ENCODE measurements at places on chromosomes 12 and 14.
A peak's percentile ranks its signal among the peaks of the same experiment; 100 is the strongest.

DNA sequence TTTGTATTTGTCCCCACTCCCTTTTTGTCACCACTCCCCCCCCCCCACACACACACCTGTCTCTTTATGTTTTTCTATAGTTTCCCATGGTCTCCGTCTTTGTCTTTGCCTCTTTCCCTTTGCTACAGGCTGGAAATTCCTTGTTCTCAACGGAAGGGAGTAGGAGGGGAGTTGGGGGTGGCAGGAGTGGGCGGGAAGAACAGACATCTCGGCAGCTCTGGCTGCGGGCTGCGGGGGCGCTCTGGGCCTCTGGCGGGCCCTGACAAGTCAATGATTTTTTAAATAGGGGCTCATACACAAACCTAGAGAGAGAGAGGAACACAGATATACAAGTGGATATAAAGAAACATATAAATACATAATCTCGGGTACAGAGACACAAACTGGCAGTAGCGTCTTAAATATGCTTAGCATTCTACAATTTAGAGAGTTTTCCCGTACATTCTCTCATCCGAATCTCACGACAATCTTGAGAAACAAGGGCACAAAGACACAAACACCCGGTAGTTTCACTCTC is 2.4 kb upstream of the NAB2 start:
- DNase-seq = no peak

- no peak for DNase-seq
These were observed 90.7 kb downstream of the APAF1 start for GRCh38 chr12:98735821-98736220.

DNA sequence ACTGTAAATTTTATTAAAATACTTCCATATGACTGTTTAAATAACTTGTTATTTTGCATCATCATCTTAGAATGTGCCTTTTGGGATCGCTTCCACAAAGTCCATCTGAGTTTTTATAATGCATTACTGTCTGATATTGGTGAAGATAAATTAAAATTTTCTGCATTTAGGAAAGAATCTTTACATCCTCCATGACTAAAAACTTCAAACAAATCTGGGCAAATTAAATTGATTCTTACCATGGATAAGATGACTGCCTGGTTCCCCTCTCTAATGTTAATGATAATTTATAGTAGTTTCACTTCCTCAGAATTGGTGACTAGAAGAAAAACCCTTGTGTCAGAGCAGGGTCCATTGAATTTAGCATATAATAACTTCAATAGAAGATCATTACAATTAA is 94.7 kb upstream of the SLC38A4 start:
- DNase-seq = no peak

- DNase-seq = no peak
These were observed 336.3 kb downstream of the TMEM121 start for GRCh38 chr14:105862581-105863239.

DNA sequence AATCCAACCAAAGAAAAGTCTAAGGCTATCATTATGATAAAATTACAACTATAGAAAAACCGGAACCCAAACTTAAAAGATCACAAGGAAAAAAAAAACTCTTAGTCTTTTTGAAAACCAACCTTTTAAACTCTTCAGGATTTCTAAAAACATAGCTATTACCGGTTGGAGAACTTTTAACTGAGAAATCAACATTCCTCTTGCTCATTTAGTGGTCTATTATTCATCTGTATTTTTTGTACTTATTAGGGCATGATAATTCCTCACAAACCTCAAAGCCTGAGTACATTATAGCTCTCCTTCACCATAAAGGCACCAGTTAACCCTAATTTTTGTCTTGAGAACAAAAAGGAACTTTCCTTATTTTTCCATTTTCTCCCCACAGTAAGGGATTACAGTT is 10.4 kb downstream of the LUM start:
- DNase-seq = no peak

DNA sequence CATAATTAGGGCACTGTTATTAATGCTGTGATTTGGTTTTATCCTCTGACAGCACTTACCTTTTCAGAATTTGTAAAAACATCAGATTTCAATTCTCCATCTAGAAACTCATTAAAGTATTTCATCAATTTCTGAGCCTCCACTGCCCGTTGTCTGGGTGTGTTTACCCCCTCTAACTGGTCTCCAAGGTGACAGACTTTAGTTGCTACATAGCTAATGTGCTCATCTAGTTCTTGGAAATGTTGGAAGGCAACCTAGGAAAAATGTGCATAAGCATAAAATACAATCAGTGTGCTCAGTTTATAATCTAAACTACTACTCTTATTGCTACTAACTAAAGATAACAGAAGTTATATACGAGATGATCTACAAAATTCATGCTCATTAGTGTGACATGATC is 24.6 kb downstream of the EXOC5 start:
- DNase-seq = no peak

DNA sequence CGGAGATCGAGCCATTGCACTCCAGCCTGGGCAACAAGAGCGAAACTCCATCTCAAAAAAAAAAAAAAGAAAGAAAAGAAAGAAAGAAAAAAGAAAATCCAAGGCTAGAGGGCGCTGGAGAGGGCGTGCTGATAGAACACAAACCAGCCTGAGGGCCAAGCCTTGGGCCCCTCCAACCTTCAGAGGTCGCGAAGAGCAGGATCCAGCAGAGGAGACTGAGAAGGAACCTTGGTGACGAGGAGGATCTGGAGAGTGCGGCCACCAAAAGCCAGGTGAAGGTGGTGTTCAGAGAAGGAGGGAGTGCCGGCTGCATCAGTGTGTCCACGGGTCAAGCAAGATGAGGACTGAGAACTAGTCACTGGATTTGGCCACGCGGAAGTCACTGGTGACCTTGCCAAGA is 4.1 kb upstream of the DYNC1H1 start:
- DNase-seq = no peak

GRCh38 chr12:23555180-23555824 is 394.2 kb downstream of the SOX5 start:
- no peak for DNase-seq

GRCh38 chr12:56932146-56932545 is 2.1 kb downstream of the SDR9C7 start:
- DNase-seq = no peak

- DNase-seq = no peak
These were observed 80.8 kb upstream of the AMIGO2 start for GRCh38 chr12:47160316-47161244.

- DNase-seq = peak; percentile 74
These were observed at the start of gene NAA25 for GRCh38 chr12:112108202-112109079. TSS of gene NAA25 (minus strand) at chr12:112108783. CDS start at chr12:112108773, 10 bp downstream.

GRCh38 chr12:21683115-21683514 is 25.5 kb upstream of the LDHB start:
- no peak for DNase-seq

DNA sequence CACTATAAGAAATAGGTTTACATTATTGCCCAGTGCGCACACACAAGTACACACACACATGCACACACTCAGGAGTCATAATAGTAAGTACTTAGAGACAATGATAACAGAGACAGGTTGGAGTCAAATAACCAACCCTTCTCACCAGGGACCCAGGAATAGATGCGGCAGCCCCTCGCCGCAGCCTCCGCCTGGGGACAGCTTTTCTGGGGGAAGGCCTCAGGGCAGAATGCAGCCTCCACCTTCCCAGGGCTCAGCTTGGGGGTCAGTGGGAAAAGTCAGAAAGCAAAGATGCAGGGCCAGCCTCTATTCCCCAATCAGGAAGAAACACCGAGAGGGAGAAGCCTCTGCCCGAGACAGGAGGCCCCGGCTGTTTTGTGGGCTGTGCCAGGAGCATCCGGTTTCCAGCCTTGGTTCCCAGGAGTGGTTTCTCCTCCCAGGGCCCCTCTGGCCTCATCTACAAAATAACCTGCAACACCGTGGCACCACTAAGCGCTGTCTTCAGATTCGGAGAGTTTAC is 23.4 kb upstream of the EIF5 start:
- DNase-seq = no peak

GRCh38 chr12:122528992-122529391 is 1.9 kb downstream of the KNTC1 start:
- no peak for DNase-seq

DNA sequence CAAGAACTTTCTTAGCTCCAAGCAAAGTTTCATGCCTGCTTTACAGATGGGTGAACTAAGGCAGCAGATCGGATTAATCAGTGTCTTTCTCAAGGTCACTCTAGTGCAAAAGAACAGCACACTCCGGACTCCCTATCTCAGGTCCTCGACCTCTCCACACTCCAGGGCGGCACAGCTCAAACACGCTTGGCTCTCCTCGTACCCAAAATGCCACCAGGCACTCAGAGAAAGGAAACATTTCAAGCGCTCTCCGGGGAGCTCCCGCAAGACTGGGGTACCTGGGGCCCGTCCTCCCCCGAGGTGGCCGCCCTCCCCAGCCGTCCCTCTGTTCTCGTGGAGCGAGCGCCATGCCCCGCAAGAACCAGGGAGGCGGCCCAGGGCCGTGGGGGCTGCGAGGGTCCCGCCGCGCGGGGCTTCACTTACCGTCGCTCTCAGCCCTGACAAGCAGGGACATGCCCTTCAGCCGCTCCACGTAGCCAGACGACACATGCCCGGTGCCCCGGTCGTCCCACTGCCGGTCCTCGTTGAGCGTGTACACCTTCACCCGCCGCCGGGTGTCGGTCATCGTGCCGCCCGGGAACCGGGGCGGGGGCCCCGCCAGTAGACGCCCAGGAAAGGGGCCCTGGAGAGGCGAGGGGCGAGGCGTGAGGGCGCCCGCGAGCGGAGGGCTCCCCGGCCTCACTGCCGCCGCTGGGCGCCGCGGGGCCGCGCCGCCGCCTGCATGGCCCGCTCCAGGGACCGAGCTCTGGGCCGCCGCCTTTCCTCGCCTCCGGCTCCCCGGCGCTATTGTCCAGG is 830 bp downstream of the PPP4R3A start:
- DNase-seq = peak; percentile 25

GRCh38 chr12:47821346-47821706 is 1.6 kb upstream of the HDAC7 start:
- DNase-seq = no peak

DNA sequence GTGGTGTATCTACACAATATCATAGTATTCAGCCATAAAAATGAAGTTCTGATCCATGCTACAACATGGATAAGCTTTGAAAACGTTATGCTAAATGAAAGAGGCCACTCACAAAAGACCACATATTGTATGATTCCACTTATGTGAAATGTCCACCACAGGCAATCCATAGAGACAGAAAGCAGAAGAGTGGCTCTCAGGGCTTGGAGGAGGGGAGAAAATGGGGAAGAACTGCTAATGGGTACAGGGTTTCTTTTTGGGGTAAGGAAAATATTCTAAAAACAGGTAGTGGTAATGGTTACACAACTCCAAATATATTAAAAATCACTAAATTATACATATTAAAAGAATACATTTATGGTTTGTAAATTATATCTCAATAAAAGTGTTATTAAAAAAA is 16.5 kb downstream of the SCNN1A start:
- no peak for DNase-seq

DNA sequence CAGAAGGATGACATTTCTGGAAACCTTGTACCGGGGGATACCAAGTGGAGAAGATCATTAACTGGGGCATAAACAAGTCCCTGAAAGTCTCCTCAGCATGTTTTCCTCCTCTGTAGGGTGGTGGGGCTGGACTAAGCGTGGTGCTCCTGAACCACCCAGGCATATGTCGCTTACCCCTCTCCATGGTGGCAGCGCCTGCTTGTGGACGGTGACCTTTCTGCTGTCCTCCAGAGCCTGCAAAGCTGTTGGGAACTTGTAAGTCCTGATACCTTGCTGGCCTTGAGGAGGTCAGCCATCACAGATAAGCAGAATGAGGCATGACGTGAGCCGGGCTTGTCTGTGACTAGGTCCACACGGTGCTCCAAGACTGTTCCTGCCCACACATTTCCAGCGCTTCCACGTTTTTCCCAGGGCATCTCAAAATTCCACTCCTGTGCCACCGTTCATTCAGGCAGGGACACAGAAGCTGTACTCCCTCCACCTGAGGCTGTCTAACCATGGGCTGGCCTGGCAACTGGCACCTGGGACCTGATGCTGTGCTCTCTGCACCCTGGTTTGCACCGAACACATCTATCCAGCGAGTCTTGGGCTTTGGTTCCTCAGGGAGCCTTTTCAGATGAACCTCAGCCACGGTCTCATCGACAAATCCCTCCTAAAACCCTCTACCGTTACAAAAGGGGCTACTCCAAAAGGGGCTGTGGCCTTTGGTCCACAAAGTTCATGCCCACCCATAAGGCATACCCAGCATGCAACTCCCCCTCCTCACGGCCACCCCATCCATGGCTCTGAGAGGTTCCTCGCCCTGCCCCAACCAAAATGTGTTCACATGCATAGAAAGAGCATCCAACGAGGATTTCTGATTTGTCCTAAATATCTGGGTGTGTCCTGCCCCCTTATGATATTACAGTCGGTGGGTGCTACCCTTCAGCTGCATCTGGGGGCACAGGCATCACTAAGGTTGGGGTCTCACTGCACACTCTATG is 199.6 kb upstream of the DIO3 start:
- no peak for DNase-seq

- no peak for DNase-seq
These were observed 8.5 kb downstream of the WSB2 start for GRCh38 chr12:118052324-118053070.

DNA sequence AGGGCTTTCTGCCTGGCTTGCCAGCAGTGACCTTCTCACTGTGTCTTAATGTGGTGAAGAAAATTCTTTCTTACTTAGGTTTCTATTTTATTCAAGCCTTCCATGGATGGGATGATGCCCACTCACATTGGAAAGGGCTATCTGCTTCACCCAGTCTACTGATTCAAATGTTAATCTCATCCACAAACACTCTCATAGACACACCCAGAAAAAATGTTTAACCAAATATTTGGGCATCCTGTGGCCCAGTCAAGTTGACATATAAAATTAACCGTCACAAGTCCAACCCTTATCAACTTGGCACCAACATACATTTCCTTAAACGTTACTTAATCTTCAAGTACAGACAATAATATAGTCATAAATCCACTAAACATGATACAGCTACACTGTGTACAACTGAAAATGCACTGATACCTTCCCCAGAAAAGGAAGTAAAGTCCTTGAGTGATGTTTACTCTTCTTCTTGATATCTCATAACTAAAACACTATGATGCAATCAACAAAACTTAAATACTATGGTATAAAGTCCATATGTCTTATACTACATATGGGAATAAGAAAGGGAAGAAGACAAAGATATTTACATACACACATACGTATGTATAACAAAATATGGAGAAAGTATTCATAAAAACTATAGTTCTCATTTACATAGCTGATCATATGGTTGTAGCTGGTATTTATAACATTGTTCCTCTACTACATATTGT is 394.7 kb upstream of the NOVA1 start:
- DNase-seq = no peak

- DNase-seq = no peak
These were observed 1.2 kb downstream of the PPM1H start for GRCh38 chr12:62933602-62934238.

All from activated CD8-positive, alpha-beta memory T cell treated with anti-CD3 and anti-CD28 coated beads for 48 hours (primary cell).